Hematopoietic multipotent progenitor cell treated with erythropoietin and hydrocortisone succinate and interleukin-3 and kit ligand, for 4 days (in vitro differentiated cells): ENCODE measurements at places on chromosomes 3 and 15.

- peak; percentile 90 for DNase-seq
Measured at GRCh38 chr3:16311960-16312451, 47.0 kb downstream of the OXNAD1 start.

GRCh38 chr3:41693799-41694198, 268.1 kb downstream of the ULK4 start:
- DNase-seq: no peak

DNA sequence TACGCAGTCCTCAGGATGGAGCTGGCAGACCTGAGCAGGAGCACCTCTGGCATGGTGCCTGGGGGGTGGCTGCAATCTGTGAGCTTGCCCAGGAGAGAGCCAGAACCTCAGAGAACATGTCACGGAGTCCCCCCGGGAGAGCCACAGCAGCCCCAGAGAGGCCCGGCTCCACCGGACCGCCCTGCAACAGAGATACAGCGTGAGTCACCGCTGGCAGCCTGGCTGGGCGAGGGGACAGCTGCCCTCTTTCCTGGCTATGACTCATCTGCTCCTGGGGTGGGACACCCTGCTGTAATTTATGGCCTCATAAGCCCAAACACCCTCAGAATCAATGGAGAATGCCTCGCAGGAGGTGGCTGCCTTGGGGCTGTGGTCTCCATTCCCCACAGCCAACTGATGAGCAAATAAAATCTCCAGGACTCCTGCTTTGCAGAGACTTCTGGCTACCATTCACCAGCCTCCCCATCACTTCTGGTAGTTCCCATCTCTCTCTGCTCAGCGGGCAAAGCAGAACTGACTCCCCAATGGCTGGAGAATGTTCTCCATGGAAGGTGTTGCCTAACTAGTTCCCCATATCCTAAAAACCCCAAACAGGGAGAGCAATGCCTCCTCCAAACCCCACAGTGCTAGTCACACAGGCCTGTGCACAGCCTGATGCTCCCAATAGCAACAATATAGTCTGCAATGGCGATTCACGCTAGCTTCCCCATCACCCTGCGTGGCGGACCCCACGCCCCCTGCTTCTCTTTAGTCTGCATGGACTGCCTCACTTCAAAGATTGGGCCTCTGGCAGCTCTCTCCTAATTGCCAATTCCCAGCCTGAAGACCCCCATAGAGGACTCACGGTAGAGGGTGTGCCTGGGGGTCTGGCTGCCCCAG, 21.6 kb downstream of the ACSBG1 start:
- DNase-seq: peak; percentile 58

DNA sequence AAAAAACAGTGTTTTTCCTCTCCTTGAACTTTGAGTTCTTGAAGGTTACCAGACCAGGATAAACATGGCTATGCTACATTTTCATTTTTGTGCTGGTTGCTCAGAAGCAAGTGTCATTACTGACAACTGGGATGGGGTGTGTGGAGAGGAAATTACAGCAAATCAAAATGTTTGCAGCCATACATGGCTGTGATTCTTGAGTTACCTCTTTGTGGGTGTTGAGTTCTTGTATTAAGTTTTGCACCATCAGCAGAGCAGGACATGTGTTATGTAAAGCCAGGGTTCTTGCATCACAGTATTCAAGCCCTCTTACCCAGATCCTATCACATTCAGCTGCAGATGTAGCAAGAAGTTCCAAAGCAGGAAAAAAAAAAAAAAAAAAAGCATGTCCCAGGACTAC, 53.9 kb upstream of the ATOSA start:
- peak; percentile 62 for DNase-seq

GRCh38 chr3:63202529-63202928, 75.6 kb upstream of the SYNPR start:
- DNase-seq: no peak

DNA sequence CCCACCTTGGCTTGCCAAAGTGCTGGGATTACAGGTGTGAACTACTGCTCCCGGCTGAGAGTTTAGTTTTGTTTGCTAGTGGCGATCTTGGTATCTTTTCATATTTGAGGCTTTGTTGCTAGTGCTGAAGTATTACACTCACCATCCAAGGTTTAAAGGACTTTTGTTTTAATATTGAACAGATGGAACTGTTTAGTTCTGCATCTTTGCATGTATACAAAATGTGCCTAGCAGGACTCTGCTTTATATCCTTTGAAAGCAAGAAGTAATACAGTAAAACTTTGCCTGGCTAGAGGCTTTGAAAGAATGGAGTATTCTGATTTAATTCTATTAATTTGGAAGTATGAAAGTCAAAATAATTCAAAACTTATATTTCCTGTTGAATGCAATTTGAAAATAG, 77.8 kb upstream of the CHRNB4 start:
- no peak for DNase-seq
